ENCODE measurements at places on chromosomes 1 and 21.

- no peak for DNase-seq
Measured at GRCh38 chr1:207316141-207316540, 5.3 kb upstream of the CD55 start.

DNA sequence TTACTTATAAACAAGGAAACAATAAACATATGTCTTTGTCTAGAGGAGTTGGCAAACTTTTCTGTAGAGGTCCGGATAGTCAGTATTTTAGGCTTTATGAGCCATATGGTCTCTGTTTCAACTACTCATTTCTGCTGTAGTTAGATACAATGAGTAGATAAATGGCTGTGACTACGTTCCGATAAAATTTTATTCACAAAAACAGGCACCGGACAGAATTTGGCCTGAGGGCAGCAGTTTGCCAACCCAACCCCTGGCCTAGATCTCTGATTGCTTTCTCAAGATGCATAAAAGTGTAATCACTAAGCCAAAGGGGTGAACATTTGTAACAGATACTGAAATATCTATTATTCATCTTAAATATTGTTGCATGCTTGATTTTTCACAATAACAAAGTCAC is 123.1 kb upstream of the ESRRG start:
- DNase-seq: no peak

GRCh38 chr1:95233737-95234500 is at the start of gene RWDD3:
Gene RWDD3, plus strand, starts transcription at chr1:95234210. Its CDS starts 21 bp downstream, at chr1:95234231.
- DNase-seq: peak; percentile 70

DNA sequence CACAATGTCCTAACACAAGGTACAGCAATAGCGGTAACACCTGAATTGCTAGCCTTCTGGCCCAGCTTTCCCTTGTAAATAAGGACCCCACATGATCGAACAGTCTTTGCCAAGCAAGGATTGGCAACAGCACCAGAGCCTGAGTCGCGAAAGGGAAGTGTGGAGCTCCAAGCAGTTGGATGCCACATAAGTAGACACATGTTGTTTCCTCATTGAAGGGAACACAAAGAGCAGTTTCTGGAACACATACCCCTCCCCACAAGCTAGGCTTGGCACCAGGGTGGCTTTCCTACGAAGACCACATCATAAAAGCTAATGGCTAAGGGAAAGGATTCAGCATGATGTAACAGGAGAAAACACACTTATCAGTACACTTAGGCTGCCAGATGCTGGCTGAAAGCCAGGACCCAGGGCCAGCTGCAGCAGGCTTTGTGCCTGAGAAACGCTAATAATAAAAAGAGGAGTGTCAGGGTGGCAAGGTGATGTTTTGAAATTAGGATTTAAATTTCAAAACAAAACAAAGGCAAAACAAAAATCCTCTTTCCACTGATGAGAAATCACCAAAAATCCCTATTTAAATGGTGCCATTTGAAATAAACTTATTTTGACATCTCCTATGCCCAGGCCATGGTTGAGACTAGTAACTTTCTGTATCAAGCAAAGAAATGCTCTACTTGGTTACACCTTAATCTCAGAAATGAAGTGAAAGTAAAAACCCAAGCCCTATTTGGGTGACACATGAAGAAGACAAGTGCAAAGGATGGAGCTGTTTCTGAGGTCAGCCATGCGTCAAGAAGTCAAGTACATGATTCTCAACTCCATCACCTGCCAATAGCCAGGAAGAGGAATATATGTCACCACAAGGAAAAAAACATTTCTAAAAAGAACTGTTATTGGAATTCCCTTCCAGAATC is 11.9 kb upstream of the CPLANE2 start:
- DNase-seq: no peak

DNA sequence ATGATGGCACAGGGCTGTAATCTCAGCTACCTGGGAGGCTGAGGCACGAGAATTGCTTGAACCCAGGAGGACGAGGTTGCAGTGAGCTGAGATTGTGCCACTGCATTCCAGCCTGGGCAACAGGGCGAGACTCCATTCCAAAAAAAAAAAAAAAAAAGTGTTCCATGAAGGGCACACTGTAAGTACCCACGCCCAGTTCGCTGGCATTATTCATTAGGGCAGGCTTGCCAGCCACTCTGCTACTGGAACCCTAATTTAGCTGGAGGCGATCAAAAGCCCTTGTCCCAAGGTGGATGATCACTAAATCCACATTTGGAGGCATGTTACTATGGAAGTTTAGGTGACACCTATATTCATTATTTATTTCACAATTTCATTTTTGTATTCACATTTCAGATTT is 5.0 kb downstream of the IFNLR1 start:
- DNase-seq: no peak

- no peak for DNase-seq
Measured at GRCh38 chr1:52996653-52997052, 65.4 kb upstream of the PODN start.
